ENCODE measurements at places on chromosomes 4 and X.

GRCh38 chr4:59102311-59102710 lies 1992.1 kb upstream of the IGFBP7 start:
- DNase-seq = no peak

GRCh38 chr4:185853841-185854240 lies 41.8 kb upstream of the SORBS2 start:
- DNase-seq = no peak

DNA sequence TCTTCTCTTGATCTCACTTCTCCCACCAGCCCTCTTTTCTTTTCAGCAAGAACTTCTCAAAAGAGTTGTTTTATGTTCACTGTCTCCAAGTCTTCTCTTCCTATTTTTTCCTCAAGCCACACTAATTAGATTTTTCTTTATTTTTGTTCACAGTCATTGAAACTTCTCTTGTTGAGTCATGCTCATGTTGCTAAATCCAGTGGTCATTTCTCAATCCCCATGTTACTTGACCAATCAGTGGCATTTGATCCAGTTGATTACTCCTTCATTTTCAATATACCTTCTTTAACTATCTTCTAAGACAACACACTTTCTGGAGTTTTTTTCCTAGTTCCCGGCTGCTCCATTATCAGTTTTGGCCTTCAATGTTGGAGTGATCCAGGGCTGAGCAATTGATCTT lies 103.1 kb upstream of the LSM6 start:
- DNase-seq = no peak

DNA sequence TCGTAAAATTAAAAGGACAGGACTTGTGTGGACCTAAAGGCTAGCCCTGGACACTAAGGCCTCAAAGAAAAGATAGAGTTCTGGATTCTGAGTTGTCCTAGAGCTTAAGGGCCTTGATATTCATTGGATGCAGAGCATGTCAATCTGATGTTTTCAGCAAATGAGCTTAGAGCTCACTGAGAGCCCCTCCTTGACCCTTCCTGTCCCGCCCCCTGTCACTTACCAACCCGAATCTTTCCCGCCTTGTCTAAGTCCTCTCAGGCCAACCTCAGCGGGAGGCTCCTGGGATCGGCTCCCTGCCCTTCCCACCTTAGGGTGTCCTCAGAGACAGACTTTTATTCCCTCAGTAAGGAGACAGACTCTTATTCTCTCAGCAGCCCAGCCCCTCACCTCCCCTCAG lies at the start of gene CT47C1:
Gene CT47C1 (plus strand): TSS at position 250 of the 400 bp plus-strand sequence. CDS start 233 bp downstream, outside the sequence.
- no peak for DNase-seq

- DNase-seq = no peak
These were observed 671 bp downstream of the HPF1 start for GRCh38 chr4:169756971-169757574.

DNA sequence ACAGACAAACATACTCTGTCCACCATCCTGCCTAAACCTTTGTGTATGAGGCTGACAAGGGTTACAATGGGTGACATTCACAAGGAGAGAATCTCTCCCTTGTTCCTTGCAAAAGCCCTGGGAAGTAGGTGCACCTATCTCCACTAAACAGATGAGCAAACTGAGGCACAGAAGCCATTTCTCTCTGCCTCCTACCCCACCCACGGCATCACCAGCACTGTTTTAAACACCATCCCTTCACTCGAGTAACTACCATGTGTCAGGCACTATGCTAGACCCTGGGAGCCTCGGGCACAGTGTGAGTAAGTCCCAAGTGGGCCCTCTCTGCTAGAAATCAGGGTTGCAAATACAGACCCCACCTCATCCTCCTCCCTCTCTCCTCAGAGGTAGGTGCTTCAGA lies 899 bp downstream of the LYAR start:
- no peak for DNase-seq

DNA sequence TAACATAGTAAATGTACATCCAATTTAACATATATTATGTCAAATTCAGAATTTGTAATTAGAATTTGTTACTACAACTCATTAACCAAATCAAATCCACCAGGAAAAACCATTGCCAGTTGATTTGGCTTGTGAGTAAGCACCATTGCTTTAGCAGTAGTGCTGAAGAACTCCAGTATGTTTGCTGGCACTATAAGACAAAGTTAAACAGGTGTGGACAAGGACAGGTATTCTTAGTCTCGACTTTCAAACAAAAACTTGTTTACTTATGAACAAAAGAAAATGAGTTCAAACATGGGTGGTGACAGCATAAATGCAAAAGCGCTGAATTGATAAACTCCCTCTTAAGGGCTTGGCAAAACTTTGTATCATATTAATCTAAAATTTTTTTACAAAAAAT lies 1.3 kb upstream of the ADH7 start:
- DNase-seq = no peak

DNA sequence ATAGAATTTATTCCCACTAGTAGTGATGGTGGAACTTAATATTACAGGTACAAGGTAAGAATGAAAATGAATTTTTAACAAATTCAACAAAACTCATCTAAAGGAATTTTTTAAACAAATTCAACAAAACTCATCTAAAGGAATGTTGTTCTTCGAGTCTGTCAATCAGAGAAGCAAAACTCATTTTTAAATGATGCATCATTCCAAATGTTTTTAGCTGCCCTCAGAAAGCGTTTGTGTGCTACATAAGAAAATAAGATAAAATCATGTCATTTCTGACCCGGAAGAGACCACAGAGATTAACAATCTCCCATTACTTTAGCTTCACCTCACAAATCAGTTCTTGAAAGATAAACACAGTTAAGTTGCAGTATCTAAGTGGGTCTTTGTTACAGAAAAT lies 129.4 kb downstream of the REELD1 start:
- DNase-seq = no peak

DNA sequence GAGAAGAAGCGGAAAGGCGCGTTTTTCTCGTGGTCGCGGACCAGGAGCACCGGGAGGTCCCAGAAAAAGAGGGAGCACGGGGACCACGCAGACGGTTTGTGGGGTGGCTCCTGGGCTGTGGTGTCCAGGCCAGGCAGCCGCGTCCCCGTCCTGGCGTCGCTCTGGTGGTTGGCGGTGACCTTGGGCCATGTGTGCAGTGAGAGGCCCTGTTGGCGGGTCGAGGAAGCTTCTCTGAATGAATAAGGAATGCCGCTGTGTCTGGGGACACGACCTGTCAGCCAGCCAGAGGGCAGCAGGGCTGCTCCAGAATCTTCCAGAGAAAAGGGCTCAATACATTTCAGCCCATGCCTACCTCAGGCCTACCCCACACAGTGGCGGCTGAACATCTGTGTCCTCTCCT lies 24.3 kb upstream of the HGFAC start:
- no peak for DNase-seq

Measured in stimulated activated CD4-positive, alpha-beta T cell treated with anti-CD3 and anti-CD28 coated beads, Interleukin-1b, Interleukin-23, amount 100 ng/mL, for 4 hours (primary cell).